ENCODE measurements at places on chromosomes 5 and 9.

GRCh38 chr5:87002485-87002884, 265.2 kb upstream of the RASA1 start:
- no peak for DNase-seq

- no peak for DNase-seq
These were observed 11.2 kb upstream of the IL13 start for GRCh38 chr5:132646583-132647266.

DNA sequence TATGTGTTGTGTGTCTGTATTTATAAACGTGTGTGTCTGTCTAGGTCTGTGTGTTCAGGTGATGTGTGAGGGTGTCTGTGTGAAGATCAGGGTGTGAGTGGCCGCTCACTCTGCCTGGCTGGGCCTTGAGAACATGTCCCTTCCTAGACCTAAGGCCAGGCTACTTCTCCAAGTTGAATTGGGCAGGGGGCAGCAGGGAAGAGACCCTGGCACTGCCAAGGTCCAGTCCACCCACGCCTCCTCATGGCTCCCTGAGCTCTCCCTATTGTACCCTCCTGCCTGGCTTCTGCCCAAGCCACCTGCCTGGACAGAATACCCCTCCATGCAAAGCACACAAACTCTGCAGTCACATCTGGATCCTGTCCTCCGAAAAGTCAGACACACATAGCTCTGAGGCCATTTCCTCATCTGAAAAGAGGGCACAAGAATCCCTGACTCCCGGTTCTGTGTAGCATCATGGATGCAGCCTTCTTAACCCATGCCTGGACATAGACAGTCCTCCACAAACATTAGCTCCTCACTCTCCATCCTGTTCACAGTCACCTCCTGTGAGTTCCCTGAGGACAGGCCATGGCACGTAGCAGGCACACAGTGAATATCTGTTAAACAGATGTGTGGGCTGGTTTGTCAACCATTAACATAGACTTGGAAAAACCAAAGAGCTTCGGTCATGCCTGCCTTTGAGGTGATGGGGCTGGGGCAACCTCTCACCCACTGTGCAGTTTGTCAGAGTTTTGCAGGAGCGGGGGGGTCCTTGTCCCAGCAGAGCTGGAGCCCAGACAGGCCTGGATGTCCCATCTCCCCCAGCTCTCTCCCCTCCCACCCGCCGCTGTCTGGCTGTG, 167.8 kb upstream of the MVB12B start:
- no peak for DNase-seq

GRCh38 chr5:15798006-15798405, 298.0 kb downstream of the FBXL7 start:
- DNase-seq: no peak

- no peak for DNase-seq
These were observed 12.9 kb downstream of the RGMB start for GRCh38 chr5:98786191-98786853.

GRCh38 chr5:68407311-68408239, 192.0 kb downstream of the PIK3R1 start:
- no peak for DNase-seq

DNA sequence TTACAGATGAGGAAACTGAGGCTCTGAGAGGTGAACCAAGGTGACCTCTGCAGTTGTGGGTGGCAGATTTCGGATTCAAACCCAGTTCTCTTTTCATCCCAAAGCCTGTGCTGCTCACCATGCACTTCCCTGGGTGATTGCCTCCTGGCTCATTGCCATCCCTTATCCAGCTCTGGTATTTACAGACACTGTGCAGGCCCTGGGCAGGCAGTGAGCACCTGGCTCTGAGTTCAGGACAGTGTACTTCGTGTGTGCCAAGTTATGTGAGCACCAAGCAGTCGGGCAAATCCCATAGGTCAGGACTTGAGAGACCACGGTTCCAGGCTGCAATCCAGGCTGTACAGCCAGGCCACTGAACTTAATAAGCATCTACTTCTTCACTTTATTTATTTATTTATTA, 1.4 kb downstream of the LRSAM1 start:
- DNase-seq: peak; percentile 23

DNA sequence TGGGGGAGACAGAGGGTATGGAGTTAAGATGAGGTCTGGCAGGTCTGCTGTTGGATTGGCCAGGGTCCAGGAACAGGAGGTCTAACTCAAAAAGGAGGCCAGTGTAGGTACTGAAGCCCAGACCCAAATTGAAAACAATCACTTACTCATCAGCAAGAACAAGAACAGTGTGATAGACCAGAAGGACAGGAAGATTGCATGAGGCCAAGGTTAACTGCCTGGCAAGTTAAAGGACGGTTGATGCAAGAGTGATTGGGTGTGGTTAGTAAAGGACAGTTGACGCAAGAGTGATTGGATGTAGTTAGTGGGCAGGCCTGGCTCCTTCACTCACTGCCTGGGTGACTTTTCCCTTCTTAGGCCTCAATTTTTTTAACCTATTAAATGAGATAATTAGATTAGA, 132.6 kb downstream of the PDZD2 start:
- no peak for DNase-seq

GRCh38 chr9:127758843-127759242, 19.6 kb downstream of the SH2D3C start:
- DNase-seq: no peak

DNA sequence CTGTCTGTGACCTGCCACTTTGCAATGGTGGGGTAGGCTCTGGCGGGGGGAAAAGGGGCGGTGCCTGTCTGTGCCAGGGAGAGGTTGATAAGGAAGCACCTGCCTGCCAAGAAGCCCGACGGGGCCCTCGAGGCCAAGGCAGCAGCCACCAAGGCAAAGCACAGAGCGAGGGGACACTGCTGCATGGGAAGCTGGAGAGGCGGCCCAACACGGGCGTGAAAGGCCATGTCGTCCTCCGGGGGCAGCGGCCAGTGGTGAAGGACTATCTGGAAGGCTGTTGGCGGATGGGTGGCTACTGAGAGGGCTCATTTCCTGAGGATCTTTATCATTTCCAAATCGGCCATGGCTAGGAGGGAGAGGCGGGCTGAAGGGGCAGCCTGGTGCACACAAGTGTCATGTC, 66.4 kb downstream of the OTULIN start:
- no peak for DNase-seq

GRCh38 chr5:139517683-139518564, 35.4 kb upstream of the STING1 start:
- DNase-seq: peak; percentile 84

DNA sequence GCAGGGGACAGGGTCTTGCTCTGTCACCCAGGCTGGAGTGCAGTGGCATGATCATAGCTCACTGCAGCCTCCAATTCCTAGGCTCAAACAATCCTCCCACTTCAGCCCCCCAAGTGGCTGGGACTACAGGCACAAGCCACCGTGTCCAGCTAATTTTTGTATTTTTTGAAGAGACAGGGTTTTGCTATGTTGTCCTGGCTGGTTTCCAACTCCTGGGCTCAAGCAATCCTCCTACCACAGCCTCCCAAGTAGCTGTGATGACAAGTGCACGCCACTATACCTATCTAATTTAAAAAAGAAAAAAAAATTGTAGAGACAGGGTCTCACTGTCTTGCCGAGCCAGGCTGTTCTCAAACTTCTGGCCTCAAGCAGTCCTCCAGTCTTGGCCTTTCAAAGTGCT, 31.6 kb upstream of the LECT2 start:
- no peak for DNase-seq

Data from HT1080 (cell line).